Dermis blood vessel endothelial cell (primary cell): ENCODE measurements at places on chromosomes 1 and 21.

GRCh38 chr1:8903908-8904650 is 25.6 kb upstream of the ENO1 start:
- peak; percentile 87 for DNase-seq

GRCh38 chr21:16241479-16241963 is 511.7 kb downstream of the USP25 start:
- peak; percentile 87 for DNase-seq

DNA sequence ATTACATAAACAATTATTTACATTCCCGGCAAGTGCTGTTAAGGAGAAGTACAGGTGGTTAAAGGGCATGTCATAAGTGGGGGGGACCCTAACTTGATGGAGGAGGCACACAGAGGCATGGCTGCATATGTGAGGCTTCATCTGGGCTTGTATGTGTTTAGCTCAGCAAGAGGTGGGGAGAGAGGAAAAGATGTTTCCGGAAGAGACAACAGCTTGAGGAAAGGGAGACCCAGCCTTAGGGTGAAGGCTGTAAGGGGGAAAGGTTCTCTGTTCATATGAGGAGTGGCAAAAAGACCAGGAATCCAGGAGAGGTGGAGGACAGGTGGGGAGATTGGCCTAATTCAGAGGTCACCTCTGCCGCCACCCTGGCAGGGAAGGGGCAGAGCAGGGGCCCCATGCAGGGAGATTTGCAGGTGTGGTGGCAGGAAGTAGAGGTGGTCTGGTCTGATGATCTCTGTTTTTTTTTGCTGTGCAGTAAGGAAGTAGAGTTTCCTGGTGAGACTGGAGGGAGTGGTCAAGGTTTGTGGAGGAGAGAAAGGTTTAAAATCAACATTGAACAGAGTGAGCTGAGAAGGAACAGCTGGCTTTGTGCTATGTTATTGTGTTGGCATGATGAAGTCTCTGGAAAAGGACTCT is 9.0 kb downstream of the TRAF5 start:
- no peak for DNase-seq

DNA sequence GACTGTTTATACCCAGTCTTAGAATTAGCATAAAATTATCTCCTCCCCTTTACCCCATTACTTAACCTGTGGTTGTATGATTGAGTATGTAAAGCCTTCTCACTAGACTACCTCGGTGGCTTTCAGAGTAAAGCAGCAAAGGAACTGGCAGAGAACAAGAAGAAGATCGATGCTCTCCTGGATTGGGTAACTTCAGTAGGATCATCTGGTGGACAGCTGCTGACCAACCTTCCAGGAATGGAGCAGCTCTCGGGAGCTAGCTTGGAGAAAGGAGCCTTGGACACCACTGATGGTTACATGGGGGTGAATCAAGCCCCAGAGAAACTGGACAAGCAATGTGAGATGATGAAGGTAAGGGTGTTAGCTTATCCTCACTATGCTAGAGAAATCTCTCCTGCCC is 138.6 kb upstream of the BMP8A start:
- DNase-seq, result no peak

GRCh38 chr1:205630241-205630640 is 1.6 kb downstream of the ELK4 start:
- peak; percentile 70 for DNase-seq

GRCh38 chr1:186595969-186596368 is 84.3 kb downstream of the PTGS2 start:
- no peak for DNase-seq
